Sciatic nerve (tissue), 2 donors: ENCODE measurements at places on chromosomes 1 and 21.
A peak's percentile ranks its signal among the peaks of the same experiment; 100 is the strongest.

GRCh38 chr1:205004351-205004750, 38.7 kb upstream of the CNTN2 start:
- no peak for DNase-seq

DNA sequence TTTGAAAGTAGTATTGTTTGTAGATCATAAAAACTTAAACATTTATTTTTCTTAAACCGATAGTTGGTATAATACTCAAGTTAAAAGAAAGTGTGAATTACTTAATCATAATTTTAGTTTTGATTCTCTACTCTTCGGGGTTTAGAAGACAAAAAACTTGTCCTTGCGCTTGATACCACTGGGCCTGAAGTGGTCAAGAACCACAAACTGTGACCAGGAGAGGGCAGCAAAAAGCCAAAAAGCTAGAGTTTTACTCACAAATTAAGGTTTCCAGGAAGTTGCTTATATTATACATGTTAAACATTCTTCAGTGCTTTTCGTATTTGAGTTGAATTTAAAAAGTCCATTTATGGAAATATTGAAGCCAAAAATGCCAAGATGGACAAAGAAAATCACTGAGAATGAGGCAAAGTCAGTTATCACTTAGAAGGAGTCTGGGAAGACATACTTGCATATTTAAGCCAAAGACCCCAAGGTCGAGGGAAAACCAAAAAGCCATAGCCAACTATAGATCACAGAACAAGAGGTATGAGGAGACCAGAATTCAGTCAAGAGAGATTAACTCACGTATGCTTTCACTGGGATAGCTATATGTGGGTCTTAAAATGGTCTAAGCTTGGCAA, 34.2 kb downstream of the EFCAB7 start:
- no peak for DNase-seq

GRCh38 chr1:154478639-154479038, 23.4 kb upstream of the TDRD10 start:
- DNase-seq = peak; percentile 19

DNA sequence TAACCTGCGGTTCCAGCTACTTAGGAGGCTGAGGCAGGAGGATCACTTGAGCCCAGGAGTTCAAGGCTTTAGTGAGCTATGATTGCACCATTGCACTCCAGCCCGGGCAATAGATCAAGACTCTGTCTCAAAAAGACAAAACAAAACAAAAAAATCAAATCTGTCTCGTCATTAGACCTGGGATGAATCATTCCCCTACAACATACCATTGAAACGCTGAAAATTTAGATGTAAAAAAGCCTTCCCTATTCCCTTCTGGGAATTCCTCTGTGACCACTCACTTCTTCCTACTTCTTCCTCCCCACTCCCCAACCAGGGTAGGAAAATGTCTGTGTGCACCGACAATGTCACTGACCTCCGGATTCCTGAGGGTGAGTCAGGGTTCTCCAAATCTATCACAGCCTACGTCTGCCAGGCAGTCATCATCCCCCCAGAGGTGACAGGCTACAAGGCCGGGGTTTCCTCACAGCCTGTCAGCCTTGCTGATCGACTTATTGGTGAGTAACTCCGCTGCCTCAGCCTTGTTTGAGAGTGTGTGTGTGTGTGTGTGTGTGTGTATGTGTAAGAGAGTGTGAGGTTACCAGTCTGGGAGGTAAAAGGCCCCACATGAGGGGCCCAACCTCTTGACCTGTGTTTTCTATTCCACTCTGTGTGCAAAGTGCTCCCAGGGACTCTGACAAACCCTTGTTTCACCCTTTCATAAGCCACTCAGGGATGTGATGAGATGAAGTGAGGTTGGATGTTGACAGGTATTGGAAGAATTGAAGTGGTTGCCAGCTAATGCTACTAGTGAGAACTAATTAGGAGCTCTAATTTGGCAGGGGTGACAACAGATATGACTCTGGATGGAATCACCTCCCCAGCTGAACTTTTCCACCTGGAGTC, 16.3 kb upstream of the SARS1 start:
- no peak for DNase-seq

- DNase-seq = no peak
Measured at GRCh38 chr1:160204526-160205241, 500 bp upstream of the PEA15 start.

DNA sequence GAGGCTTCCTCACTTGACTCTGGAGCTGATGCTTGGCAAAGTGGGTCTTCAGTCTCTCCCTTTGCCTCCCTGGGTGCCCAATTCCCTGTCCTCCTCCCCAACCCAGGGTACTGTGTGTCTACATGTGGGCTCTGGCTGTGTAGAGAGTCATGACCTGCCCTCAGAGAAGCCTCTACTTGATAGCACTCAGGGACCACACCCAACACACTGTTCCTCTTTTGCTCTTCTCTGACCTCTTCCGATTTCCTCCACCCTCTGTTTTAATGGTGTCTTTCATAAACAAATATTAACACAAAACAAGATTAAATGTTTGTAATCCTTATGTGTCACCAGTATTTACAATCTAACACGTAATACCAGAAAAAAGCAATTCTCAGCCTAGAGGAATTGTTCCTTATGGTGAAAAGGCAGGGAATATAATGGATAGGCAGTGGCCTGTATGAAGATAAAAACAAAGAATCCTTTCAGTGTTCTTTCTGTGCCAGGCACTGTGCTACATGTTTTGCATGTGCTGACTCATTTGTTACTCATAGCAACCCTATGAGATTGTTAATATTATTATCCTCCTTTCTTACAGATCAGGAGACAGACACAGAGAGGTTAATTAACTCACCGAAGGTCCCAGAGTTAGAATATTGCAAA, 58.2 kb downstream of the HSD3B1 start:
- DNase-seq = no peak

DNA sequence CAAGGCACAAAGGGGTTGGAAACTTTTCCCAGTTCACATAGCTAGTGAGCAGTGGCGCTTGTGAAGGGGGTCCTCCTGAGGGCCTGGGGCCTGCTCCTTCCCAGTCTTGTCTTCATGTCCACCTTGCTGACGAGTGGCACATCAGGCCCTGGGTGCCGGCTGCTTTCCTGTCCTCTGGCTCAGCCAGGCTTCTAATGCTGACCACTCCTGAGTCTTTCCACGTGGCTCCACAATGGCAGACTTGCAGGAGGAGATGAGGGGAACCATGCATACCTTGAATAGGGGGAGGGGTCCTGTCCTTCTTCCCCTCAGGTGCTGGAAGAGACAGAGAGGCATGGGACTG, 38.7 kb downstream of the MAPKAPK2 start:
- DNase-seq = peak; percentile 42

- peak; percentile 89 for DNase-seq
Measured at GRCh38 chr1:153774780-153775457, at the start of gene SLC27A3. TSS of gene SLC27A3 (plus strand) at chr1:153775407. CDS start at chr1:153775498, 91 bp downstream.

- no peak for DNase-seq
Measured at GRCh38 chr1:35282172-35282571, 13.7 kb downstream of the ZMYM4 start.

DNA sequence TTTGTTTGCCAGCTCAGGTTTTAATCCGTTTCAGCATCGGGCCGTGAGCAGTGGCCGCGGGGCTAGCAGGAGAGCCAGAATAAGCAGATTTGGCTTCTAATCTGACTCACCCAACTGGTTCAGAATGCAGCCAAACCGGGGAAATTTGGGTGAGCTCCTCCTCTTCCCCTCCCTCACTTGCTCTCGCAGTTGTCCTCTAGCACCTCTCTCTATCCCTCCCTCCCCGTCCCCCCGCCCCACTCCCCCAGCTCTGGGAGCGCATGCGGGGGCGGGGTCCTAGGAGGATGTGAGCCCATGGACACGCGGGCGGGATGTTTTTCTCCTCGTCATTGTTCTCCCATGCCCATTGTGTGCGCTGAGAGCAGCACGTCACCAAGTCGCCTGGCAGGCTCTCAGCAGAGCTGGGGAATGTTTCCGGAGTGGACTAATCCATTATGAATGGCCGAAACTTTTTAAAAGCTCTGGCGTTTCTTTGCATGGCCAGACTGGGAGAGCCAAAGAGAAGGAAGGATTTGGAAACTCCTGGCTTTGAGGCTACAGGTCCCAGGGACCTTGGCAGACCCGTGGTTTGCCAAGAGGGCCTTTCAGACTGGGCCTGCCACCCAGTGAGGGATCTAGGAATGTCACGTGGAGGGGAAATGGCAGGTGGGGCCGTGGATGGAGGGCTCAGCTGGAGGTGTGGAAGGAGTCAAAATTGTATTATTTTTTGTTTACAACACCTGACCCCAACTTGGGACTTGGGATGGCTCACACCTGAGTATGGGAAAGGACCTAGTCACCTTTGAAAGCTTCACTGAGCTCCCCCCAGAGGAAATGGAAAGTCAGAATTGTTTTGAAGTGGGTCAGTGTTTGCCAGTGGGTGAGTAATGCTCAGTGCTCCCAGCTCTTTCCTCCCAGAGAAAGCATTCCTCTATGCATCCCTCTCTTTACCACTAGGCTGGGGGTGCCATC, 39.2 kb downstream of the CDK18 start:
- peak; percentile 77 for DNase-seq

DNA sequence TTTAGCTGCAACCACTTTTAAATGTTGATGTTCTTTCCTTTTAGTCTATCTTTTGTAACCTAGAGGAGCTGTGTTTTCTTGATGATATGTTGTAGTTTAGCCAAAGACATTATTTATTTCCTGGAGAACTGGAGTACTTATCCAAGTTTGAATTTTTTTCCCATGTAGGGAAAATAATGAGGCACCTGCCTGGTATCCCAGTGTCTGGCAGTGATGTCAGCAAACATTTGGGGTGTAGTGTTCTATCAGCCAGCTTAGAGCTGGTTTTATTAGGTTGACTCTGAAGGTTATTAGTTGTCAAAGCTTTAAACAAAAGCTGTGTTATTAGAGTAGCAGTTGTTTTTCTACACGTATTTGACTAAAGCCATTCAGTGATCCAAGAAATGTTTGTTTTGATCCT, 3.2 kb downstream of the CTPS1 start:
- no peak for DNase-seq

GRCh38 chr1:58649555-58649954, 50.3 kb downstream of the MYSM1 start:
- no peak for DNase-seq

DNA sequence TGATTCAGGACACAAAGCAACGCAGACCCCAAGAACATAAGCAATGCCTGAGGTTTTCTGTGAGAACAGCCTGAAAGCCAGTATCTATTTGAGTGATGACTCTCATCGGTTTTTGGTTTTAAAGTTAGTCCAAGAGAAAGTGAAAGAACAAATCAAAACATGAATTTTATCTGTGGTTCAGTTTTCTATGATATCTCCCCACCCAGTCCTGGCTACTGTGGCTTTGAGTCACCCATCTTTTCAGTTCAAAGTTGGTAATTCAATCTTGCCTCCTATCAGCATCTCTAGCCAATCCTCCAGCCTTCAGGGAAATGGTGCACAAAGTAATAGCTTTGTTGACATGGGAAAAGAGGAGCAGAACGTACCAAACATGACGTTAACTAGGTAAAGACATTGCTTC, 40.5 kb upstream of the KRTAP19-8 start:
- DNase-seq = no peak

DNA sequence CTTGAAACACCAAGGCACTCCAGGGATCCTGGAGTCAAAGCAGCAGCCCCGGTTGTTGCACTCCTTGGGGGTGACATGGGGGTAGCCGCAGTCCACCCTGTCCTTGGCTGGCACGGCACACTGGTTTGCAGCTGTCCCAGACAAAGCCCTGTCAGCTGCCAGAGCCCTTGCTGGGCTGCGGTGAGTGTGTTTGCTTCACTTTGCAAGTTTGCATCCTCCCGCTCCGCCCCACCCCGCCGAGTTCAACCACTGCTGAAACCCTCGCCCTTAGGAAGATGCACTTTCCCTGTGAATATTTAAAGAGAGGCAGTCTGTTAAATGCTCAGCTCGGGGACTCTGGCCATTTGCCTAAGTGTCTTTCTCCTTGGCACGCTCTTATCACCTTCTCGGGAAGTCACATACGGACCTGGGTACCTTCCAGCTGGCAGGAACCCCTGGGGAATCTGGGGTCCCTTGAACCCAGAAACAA, 1.7 kb downstream of the TFF3 start:
- no peak for DNase-seq

- no peak for DNase-seq
Measured at GRCh38 chr1:80962564-80962963, 838.2 kb upstream of the ADGRL2 start.

- DNase-seq = no peak
Measured at GRCh38 chr1:172393354-172393753, 27.1 kb upstream of the C1orf105 start.

DNA sequence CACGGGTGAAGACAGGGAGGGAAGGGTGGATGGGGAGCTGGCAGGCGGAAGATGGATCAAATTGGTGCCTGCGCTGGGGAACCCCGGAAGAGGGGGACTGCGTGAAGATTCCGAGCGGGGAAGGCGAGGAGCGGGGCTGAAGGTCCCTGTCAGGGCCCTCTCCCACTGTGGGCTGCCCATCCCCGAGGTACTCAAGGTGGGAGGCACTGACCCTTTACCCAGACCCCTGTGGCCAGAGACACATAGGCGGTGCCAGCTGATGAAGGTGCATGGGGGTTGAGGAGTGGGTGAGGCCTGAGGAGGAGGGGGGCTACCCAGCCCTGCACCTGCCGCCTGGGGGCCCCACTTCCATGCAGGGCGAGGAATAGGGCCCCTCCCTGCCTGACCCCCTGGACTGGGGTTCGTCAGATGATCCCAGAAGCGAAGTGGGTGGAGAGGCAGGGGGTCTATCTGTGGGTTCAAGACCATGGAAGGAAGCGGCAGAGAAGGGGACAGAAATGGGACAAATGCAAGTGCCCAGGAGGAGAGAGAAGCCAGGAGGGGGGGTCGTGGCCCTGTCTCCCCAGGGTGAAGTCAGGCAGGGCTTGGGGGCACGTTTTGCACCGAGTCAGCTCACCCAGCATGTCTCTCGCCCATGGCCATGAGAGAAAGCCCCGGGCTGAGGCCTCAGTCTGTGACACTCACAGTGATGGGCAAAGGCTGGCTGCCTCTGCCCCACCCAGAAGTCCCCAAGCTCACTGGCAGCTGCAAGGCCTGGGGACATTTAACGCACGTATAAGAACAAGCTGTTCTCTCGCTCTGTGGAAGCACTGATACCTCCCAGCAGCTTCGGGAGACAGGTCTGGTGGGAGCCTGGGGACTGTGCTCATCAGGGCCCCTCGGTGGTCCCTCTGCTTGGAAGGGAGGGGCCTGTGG, 7.0 kb upstream of the MMEL1 start:
- DNase-seq = peak; percentile 53

DNA sequence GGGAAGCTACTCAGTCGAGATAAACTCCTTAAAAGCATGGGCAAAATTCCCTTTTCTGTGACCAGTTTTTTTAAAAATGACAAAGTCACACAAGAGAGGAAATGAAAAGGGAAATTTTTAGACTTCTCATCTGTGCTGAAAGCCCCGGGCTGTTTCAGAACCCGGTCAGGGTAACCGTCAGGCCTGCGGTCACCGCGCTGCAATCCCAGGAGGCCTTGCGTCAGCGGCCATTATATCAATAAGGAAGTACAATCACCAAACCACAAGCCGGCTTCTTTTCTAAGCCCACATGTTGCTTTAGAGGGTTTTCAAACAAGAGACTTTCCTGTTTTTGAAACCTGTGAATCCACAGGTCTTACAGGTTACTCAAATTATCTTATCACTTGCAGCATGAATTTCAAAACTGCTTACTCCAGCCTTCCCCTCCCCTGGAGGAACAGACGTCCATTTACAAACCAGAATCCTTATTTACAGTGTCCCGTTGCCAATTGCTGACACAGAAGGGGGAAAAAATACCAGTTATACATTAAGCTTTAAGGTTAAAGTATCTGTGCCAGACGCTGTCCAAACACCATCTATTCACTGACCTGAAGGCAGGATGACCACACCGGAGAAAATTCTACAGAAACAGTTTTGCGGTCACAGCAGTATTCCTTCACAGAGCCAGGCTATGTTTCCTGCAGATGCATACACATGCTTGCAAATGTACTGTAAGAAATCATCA, 165.3 kb downstream of the TOMM20 start:
- DNase-seq = peak; percentile 89

GRCh38 chr1:221454096-221454495, 287.8 kb downstream of the DUSP10 start:
- no peak for DNase-seq

- DNase-seq = peak; percentile 46
Measured at GRCh38 chr1:98045211-98045766, 124.5 kb upstream of the DPYD start.
